Aorta (tissue), 5 donors: ENCODE measurements at places on chromosomes 1 and 21. TPM values are rescaled to one million over a fixed set of nuclear protein-coding genes. Genes with fewer than 3 reads are reported as not detected.

- no peak for DNase-seq
These were observed 122.2 kb downstream of the NFIA start for GRCh38 chr1:61204528-61204927.

DNA sequence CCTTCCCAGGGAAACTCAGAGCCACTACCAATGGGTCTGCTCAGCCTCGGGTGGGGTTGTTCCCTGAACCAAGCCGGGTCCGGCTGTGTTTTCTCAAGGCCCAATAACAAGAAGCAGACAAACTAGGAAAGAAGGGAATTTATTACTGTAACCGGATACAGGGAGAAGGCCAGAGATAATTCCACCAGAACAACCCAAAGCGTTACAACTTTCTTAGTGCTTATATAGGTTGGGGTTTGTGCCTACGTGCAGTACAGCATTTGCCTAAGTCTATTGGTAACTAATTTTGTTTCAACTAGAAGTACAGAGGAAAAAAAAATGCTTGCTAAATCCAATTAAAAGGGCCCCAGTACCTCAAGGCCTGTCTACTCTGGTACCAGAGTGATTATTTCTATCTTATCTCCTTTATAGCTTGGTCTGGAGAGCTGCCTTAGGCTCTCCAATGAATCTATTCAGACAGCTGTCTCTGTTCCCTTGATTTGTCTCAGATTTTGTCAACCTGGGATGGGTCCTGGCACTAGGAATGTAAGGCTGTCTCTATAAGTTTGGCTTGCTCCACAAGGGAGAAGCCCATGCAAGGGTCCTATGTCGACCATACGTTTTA is 57.3 kb upstream of the CCDC190 start:
- DNase-seq, result no peak

GRCh38 chr1:21633992-21634805 is 35.0 kb downstream of the RAP1GAP start:
- DNase-seq, result no peak

DNA sequence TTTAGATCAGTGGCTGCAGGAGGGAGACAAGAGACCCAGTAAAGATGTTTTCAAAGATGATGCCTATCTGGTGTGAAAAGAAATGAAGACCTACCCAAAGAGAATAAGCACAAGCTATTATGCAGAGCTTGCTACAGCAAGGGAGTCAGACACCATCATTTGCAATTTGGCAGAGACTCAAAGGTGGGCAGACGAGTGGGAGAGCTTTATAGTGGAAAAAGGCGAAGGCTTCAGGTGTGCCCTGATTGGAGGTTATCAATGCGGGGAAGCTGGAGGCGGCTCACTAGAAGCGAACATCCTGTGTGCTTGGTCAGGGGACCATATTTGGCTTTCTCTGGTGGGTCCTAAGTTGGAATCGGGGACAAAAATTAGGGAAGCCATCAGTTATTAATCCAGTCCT is 183.8 kb downstream of the DISC1 start:
- DNase-seq, result no peak

- DNase-seq, result peak; percentile 5
These were observed 4.9 kb downstream of the TMEM9 start for GRCh38 chr1:201149400-201149799.

DNA sequence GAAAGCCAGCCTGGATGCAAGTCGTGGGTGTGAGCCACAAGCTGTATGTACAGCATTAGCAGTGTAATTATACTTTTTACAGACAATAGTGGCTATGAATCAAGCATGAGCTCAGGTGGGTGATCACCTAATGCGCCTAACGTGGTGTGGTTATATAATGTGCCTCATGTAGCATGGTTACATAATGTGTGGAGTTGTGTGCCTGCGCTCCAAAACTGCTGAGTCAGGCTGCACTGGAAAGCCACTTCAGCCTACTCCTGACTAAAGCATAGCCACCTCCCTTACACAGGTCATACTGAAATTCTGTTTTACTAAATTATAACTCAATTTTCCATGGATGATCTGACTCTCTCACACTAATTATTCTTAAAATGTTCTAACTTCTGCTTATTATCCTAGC is 69.8 kb downstream of the KCNT2 start:
- DNase-seq, result no peak

GRCh38 chr1:22416555-22417454 is 34.8 kb upstream of the ZBTB40 start:
- DNase-seq, result peak; percentile 65

DNA sequence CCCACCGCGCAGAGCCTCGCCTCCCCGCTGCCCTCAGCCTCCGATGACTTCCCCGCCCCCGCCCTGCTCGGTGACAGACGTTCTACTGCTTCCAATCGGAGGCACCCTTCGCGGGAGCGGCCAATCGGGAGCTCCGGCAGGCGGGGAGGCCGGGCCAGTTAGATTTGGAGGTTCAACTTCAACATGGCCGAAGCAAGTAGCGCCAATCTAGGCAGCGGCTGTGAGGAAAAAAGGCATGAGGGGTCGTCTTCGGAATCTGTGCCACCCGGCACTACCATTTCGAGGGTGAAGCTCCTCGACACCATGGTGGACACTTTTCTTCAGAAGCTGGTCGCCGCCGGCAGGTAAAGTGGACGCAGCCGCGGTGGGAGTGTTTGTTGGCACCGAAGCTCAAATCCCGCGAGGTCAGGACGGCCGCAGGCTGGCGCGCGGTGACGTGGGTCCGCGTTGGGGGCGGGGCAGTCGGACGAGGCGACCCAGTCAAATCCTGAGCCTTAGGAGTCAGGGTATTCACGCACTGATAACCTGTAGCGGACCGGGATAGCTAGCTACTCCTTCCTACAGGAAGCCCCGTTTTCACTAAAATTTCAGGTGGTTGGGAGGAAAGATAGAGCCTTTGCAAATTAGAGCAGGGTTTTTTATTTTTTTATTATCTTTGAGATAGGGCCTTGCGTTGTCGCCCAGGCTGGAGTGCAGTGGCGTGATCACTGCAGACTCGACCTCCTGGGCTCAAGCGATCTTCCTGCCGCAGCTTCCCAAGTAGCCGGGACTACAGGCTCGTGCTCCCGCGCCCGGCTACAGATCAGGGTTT is at the start of gene PMF1:
TSS of gene PMF1 (plus strand) at position 175 of the 811 bp plus-strand sequence. CDS start at position 184, 9 bp downstream.
- DNase-seq, result peak; percentile 99

DNA sequence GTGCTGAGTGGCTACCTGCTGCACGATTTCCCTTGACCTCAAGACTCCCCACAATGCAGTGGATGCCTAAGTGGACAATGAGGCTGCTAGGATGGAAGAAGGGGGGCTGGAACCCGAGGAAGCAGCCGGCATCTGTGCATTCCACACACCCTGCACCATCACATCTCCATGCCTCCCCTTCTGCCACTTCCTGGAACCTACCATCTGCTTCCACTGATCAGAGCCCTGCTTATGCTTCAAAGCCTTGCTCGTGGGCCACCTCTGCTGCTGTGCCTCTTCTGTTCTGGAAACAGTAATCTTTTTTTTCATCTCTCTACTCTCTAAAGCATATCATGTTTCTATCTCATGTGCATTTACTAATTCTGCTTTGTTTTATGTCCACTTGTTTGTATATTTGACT is 66.2 kb upstream of the WDR26 start:
- no peak for DNase-seq

- no peak for DNase-seq
These were observed 80.5 kb upstream of the RALGPS2 start for GRCh38 chr1:178644308-178645120.

DNA sequence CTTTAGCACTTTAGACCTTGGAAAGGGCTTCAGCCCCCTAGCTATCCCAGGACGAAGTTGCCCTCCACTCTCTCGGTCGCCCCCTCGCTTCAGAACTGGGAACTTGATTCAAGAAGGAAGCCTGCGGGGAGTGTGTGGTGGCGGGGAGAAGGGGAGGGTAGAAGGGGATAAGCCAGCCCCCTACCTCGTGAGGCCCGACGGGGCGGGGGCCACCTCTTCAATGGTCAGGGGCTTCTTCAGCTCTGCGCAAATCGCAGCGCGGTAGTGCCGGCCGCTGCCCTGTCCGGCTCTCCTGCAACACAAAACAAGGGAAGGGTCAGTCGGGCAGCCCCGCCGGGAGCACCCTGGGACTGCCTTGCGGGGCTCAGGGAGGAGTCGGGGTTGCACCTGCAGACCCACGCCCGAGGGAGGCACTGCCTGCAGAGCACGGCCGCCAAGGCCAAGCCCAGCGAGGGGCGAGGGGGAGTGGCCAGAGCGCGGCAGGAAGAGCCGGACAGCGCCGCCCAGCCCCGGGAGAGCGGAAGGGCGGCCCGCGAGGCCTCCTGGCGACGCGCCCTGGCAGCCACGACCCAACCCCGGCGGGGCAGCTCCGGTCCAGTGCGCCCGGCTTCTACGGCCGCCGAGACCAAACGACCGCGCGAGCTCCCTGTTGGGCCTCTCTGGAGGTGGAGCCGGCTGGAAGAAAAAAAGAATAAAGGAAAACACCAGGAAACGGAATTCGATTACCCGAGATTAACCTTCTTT is 56.2 kb upstream of the RASAL2 start:
- peak; percentile 96 for DNase-seq

DNA sequence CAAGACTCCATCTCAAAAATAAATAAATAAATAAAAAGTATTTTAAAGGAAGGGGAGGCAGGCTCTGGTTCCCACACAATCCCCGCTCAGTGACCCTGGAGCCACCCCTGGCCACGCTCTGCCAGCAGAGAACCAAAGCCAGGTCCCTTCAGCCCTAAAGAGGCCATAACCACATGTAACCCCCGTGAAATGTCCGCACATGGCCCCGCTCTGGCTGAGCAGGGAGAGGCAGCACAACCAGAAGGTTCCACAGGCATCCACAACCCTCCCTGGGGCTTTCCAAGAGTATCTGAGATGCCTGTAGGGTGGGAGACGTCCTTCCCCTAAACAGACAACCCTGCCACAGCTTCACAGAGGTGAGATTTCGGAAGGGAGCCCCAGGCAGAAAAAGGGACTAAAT is 1.4 kb upstream of the ARF1 start:
- peak; percentile 72 for DNase-seq

GRCh38 chr1:218553197-218553596 is 208.1 kb downstream of the TGFB2 start:
- no peak for DNase-seq

- peak; percentile 77 for DNase-seq
These were observed 33.8 kb downstream of the CLIC6 start for GRCh38 chr21:34702341-34703170.

DNA sequence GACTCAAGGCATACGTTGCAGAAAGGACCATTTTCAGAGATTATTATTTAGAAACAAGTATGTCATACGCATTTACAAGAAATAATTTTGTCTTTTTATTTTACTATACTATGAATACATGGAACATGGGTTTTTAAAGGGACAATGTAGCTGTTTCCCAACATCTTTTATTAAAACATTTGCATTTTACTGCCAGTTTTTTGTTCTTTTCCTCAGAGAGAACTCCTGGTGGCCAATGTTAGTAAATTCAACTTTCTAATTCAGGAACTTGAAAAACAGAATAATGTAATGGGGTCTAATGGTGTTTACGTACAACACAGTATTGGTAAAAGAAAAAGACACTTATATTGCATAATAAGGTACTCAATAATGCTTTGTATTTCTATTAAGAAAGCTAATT is 14.9 kb downstream of the PRDM2 start:
- no peak for DNase-seq

DNA sequence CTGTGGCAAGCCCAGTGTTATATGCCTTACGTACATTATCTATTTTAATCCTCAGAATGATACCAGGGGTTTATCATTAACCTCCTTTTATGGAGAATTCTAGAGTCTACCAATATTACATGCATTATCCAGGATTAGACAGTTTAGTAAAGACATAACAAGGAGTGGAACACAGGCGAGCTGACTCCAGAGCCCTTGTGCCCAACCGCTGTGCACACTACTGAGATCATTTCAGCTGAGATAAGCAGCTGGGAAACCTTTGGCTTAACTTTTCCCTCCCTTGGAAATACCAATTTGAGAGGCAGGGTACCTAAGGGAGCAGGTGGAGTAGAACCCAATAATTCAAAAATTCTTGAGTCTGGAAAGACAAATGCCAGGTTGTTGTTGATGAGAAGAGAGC is 59.8 kb upstream of the ATP1B1 start:
- no peak for DNase-seq

DNA sequence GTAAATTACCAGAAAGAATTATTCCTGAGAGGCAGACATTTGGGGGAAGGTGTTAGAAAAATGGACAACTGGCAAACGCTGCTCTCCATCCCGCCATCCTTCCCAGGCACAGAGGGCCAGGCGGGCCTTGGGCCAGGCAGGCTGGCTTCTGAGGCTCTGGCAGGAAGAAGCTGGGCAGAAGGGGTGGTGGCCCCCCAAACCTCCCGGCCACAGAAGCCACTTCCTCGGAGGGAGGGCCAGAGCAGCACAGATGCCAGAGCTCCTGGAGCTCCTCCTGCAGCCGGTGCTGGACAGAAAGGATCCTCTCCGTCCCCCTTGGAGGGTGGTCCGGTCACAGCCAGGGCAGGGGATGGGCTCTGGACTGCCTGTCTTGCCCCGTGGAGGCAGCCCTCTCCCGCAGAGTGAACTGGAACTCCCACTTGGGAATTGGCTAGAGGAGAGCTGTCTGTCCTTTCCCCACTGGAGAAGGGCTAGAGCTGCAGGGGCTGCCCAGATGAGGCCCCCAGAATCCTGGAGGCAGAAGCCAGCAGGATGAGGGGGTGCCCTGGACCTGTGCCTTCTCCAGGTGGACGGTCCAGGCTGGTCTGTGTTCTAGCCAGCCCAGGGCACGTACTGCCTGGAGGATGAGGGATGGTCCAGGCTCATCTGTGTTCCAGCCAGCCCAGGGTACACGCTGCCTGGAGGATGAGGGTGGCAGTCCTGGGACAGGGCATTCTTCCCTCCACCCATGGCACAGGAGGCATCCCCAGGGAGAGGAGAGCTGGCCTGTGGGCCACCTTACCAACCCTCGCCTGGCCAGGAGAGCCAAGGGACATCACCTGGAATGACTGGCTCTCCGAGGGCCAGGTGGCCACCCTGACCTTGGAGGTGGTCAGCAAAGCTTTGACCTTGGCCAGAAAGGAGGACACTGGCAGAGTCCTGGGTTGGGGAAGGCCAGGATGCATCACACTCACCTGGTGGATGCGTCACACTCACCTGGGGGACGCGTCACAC is 47.4 kb upstream of the ACTRT2 start:
- DNase-seq, result no peak

DNA sequence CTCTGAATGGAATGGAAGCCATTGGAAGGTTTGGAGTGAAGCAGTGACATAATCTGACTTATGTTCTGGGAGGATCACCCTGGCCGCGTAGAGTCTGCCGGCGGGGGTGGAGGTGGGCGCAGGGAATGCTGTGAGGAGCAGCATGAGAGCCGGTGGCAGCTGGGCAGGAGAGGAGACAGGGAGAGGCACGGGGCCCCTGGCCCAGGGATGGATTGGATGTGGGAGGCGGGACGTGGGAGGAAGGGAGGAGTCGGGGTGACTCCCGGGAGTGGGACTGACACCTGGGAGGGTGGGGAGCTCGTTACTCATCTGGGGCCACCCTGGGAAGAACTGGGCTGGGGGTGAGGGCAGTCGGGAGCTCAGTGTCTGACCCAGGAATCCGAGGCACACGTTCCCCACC is 10.4 kb upstream of the KCNAB2 start:
- DNase-seq, result no peak

UCK2 gene
- polyA plus RNA-seq, result 12.6 TPM

LMX1A gene
- polyA plus RNA-seq, result not detected

ADORA1 gene
- polyA plus RNA-seq, result not detected

MTOR gene
- 7.5 TPM for polyA plus RNA-seq

LAMC2 gene
- polyA plus RNA-seq, result 1.0 TPM

SFN gene
- polyA plus RNA-seq, result 18.3 TPM

CRTC2 gene
- polyA plus RNA-seq, result 71.0 TPM

RGS8 gene
- not detected for polyA plus RNA-seq

SNRPE gene
- polyA plus RNA-seq, result 69.3 TPM

PIGR gene
- 67.5 TPM for polyA plus RNA-seq

ZNF683 gene
- 0.87 TPM for polyA plus RNA-seq
